ENCODE measurements at places on chromosomes 1 and 21. TPM values are rescaled to one million over a fixed set of nuclear protein-coding genes. Genes with fewer than 3 reads are reported as not detected.

Gene LENEP
- total RNA-seq: not detected

Gene RAP1GAP
- 0.97 TPM for total RNA-seq

Gene CELA3B
- total RNA-seq: not detected

Gene CD1E
- total RNA-seq: not detected

Gene MAP10
- total RNA-seq: 2.3 TPM

Gene KIF21B
- not detected for total RNA-seq

Gene CHIA
- not detected for total RNA-seq

Gene PLPP3
- total RNA-seq: 156 TPM

Gene TNFAIP8L2
- total RNA-seq: not detected

Gene PIK3C2B
- 0.76 TPM for total RNA-seq

Gene SPRR2F
- total RNA-seq: not detected

Gene RGS2
- total RNA-seq: 0.43 TPM

DNA sequence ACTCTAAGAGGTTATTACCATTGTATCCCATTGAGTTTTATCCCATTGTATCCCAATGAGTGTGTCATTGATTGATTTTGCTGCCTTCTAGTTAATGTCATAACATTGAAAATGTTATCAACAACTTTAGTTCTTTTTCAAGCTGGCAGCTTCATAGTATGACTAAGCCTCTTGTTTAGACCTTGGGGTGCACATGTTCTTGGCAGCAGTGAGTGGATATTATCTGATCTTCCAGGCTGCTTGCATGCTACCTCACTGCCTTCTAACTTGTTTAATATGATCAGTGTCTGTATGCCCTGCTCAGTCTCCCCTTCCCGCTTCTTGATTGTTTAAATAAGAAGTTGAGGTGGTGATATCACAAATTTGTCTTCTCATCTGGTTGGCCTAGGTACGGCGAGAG, 24.6 kb downstream of the NTPCR start:
- H3K36me3 ChIP-seq: peaks cover 36% of the 10 kb centered on the region
- H3K4me1 ChIP-seq: no peaks in the 10 kb centered on the region
- no peak overlapping the region for H3K27ac ChIP-seq
- peak; percentile 48 for DNase-seq

DNA sequence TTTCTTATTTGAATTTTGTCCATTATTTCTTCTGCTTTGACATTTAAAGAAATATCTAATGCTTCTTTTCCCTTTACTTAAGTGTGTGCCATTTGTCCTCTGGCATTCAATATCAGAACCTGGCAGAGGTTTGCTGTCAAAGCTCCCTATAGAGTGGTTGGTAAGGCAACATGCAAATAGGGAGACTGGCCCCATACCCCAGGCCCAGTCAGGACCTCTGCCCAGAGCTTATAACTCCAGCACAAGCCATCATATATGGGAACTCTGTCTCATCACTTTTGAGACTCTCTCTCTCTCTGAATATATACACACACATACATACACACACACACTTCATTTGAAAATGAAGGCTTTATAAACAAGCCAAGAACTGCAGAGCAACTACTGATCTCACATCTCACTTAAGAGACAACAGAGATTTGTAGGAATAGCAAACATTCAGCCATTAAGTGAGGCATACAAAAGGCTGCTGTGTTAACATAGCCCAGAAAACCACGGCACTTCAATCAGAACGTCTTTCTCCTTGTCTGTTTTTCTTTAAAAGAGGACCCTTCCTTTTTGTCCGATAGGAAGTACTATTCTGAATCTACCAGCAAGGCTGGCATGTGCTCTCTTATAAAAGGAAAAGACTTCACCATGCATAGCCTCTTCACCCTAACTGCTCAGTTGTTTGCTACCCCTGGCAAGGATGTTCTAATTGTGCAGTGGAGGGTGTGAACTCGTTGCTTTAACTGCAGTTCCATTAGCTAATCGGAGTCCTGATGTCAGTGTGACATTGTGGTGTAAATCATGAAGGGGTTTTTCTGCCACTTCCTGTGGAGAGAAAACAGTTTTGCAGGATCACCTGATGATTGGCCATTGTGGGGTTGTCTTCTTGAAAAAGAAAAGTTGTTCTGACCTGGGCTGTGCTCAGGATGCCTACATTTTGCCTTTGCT, 101.7 kb downstream of the NR5A2 start:
- no peaks in the 10 kb centered on the region for H3K36me3 ChIP-seq
- H3K27me3 ChIP-seq: no peaks in the 10 kb centered on the region
- H3K4me1 ChIP-seq: no peaks in the 10 kb centered on the region
- H3K4me3 ChIP-seq: no peak overlapping the region

- 0 out of 2 replicates have a peak, but pooled peaks cover 2% of the 10 kb centered on the region for H3K27me3 ChIP-seq
- H3K36me3 ChIP-seq: no peaks in the 10 kb centered on the region
Measured at GRCh38 chr1:80214888-80215540, 1208.5 kb upstream of the ADGRL4 start.

GRCh38 chr1:50659107-50659662, 235.9 kb upstream of the DMRTA2 start:
- H3K27me3 ChIP-seq: no peaks in the 10 kb centered on the region
- H3K36me3 ChIP-seq: no peaks in the 10 kb centered on the region
- DNase-seq: no peak
- no peak overlapping the region for H3K27ac ChIP-seq
- no peak overlapping the region for H3K4me3 ChIP-seq

- H3K36me3 ChIP-seq: no peaks in the 10 kb centered on the region
- no peaks in the 10 kb centered on the region for H3K27me3 ChIP-seq
- no peaks in the 10 kb centered on the region for H3K4me1 ChIP-seq
- no peak overlapping the region for H3K4me3 ChIP-seq
Measured at GRCh38 chr1:167060141-167061072, 29.8 kb downstream of the GPA33 start.

GRCh38 chr1:227943381-227944089, 4.2 kb downstream of the WNT9A start:
- no peaks in the 10 kb centered on the region for H3K36me3 ChIP-seq
- peaks cover 8% of the 10 kb centered on the region for H3K4me1 ChIP-seq
- no peak overlapping the region for H3K27ac ChIP-seq
- no peak for DNase-seq

GRCh38 chr1:217133958-217134856, 411.0 kb upstream of the ESRRG start:
- no peak overlapping the region for H3K27ac ChIP-seq
- no peak overlapping the region for H3K4me3 ChIP-seq
- DNase-seq: peak; percentile 24
- H3K27me3 ChIP-seq: peaks cover 61% of the 10 kb centered on the region
- no peaks in the 10 kb centered on the region for H3K36me3 ChIP-seq
- H3K4me1 ChIP-seq: no peaks in the 10 kb centered on the region

GRCh38 chr1:188061881-188062280, 1233.1 kb downstream of the PLA2G4A start:
- no peaks in the 10 kb centered on the region for H3K27me3 ChIP-seq
- no peaks in the 10 kb centered on the region for H3K36me3 ChIP-seq
- no peak overlapping the region for H3K27ac ChIP-seq
- no peak for DNase-seq
- H3K4me1 ChIP-seq: no peaks in the 10 kb centered on the region

DNA sequence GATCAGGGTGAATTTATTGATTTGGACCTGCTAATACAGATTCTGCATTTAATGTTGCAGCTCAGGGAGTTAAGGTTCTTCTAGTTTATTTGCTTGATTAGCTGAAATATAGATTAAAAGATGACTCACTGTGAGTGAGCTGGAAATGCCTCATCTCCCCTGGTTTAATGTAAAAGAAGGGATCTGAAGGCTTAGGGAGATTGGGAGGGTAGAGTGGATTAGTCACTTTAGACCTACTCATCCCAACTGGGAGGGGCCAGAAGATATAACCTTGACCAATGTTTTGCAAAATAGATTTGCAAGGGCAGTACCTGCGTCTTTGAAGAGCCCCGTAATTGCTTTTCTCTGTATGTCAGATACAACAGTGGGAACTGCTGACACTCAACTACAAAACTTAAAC, 922.8 kb upstream of the ADGRL4 start:
- DNase-seq: peak; percentile 5
- no peaks in the 10 kb centered on the region for H3K36me3 ChIP-seq
- no peaks in the 10 kb centered on the region for H3K27me3 ChIP-seq
- no peak overlapping the region for H3K27ac ChIP-seq
- no peak overlapping the region for H3K4me3 ChIP-seq

DNA sequence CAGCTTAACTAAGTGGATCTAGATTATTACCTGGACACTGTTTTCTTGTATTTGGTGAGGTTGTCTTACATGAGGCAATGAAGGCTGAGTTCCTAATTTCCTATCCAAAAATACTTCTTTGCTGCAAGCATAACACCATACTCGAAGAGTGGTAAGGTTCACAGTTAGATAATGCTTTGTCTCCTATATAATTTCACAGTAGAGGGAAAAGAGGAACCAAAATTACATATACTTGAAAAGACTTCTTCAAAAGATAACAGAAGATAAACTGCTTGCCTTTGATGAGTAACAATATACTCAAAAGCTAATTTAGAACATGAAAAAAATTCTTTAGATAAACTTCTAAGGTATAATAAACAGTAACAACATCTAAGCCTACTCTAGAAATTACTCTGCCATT, 20.4 kb downstream of the USP33 start:
- H3K36me3 ChIP-seq: peaks cover 44% of the 10 kb centered on the region
- no peaks in the 10 kb centered on the region for H3K4me1 ChIP-seq
- H3K27me3 ChIP-seq: no peaks in the 10 kb centered on the region
- no peak for DNase-seq

DNA sequence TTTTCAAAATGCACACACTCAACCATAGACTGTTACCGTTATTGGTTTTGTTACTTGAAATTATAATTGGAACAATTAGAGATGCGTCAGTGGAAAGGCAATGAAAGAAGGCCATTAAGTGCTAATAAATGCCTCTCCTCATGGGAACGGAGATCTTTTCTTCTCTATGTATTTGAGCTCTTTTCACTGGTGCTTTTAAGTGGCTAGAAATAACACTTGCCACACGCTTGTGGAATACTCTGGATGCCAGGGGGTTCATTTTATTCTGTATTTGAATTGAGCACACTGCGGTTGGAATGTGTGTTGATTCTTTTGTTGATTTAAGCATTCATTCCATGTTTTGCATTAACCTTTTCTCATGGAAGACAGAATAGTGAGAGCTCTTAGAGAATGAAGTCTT, 68.4 kb downstream of the DNM3 start:
- H3K4me1 ChIP-seq: peaks cover 7% of the 10 kb centered on the region
- H3K4me3 ChIP-seq: no peak overlapping the region
- H3K36me3 ChIP-seq: no peaks in the 10 kb centered on the region
- DNase-seq: no peak

DNA sequence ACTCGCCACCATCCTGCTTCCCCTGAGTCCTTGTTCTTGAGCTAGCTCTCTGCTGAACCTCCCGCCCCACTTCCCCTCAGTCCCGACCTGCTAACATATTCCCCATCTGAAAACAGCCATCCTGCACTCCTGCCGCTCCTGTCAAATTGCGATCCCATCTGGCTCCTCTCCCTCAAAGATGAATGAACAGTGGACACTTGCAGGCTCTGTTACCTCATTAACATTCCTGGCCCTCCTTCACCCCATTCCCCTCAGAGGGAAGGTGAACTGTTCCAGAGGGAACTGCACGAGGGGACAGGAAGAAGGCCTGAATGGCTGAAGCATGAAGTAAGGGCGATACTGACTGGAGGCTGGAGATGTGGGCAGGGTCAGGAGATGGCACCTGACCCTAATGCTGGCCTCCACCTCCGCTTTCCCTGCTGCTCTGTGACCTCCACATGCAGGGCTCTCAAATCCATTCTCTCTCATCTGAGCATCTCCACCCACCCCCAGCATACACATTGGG, 7.4 kb upstream of the CELSR2 start:
- peak; percentile 20 for DNase-seq
- H3K4me1 ChIP-seq: peaks cover 30% of the 10 kb centered on the region
- no peaks in the 10 kb centered on the region for H3K27me3 ChIP-seq

- no peak overlapping the region for H3K27ac ChIP-seq
- no peaks in the 10 kb centered on the region for H3K36me3 ChIP-seq
- H3K27me3 ChIP-seq: no peaks in the 10 kb centered on the region
Measured at GRCh38 chr1:167262836-167263235, 42.1 kb downstream of the POU2F1 start.

DNA sequence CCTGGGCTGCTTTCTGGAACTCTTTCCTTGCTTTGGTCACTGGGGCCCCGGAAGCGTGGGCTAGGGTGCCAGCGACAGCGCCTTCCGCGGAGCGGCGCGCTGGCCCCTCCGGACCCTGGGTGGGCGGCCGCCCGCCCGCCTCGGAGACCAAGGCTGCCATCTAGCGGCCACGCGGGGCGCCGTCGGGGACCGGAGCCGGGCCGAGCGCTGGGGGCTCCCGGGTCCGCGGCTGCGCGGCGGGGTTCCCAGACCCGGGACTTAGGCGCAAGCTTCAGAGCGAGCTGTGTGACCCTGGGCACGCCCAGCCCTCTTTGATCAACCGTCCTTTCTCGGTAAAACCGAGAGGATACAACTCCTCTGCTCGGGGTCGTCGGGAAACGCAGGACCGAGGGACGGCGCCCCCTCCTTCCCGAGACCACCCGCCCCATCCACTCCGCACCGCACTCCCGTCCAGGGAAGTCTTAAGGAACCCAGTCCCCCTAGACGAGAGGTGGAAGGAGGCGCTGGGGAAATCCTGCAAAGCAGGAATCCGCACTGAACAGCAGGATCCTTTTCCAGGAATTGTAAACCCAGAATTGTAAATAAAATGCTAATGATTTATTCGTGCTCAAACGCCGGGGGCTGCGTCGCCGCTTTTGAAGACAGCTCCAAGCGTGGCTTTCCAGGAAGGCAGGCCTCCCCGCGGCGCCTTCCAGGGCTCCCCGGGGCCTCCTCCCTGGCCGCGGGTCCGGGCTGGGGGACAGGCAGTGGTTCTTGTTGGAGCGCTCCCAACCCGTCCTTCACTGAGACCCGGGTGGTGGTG, 41.2 kb downstream of the RRAGC start:
- no peak overlapping the region for H3K4me3 ChIP-seq
- H3K27ac ChIP-seq: no peak overlapping the region
- H3K36me3 ChIP-seq: no peaks in the 10 kb centered on the region
- H3K4me1 ChIP-seq: no peaks in the 10 kb centered on the region
- DNase-seq: peak; percentile 38
- H3K27me3 ChIP-seq: peaks cover 86% of the 10 kb centered on the region

DNA sequence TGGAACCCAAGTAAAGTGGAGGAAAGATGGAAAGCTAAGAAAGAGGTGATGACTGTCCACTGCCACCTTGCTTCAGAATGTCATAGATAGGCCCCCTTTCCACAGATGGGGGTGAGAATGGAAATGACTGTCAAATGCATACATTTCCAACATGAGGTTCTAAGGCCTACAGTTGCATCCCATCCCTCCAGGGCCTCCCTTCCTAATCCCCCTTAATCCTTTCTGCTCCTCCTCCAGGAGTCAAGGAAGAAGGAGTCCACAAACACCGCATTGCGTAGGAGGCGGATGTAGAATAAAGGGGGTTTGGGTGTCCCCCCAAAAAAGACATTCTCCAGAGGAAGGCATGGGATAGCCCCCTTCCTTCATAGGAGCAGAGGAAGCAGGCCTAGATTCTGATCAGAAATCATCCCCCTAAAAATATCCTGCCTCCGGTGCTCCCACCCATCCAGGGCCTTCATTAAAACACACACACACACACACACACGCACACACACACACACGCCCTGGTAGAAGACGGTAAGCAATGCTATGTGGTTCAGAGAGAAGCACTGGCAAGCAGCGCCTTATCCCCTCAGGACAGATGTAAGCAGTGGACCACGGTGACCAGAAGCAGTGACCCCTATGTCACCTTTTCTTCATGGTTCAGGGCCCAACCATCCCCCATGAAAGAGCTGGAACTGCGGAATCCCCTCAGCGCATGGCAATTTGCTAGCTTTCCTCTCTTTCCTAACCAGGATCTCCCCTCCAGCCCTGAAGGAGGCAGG, 2.0 kb downstream of the SV2A start:
- no peak for DNase-seq
- H3K4me3 ChIP-seq: no peak overlapping the region
- no peaks in the 10 kb centered on the region for H3K36me3 ChIP-seq
- no peaks in the 10 kb centered on the region for H3K27me3 ChIP-seq
- H3K4me1 ChIP-seq: no peaks in the 10 kb centered on the region
- no peak overlapping the region for H3K27ac ChIP-seq

GRCh38 chr1:8031176-8031785, 5.2 kb upstream of the ERRFI1 start:
- H3K36me3 ChIP-seq: no peaks in the 10 kb centered on the region
- no peak overlapping the region for H3K4me3 ChIP-seq
- H3K27ac ChIP-seq: no peak overlapping the region
- peaks cover 28% of the 10 kb centered on the region for H3K4me1 ChIP-seq

Measured in GM23248 (cell line).